ENCODE measurements at places on chromosomes 5 and 9.

DNA sequence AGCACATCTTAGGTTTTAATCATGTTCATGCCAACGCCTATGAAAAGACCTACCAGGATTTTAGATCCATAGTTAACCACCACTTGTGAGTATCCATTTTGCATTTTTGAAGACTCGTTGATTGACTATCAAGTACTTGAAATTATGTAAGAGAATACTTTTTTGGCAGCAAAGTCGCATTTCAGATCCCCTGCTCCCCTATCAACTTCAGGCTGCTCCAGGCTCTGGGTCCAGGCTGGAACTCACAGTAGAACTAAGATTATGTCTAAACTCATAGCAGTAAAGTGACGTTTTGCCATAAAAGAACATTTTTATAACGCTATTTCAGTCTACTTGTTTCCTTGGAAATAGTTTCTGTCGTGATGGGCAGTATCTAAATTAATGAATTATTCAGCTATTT is 267.7 kb downstream of the FANCC start:
- DNase-seq = no peak

DNA sequence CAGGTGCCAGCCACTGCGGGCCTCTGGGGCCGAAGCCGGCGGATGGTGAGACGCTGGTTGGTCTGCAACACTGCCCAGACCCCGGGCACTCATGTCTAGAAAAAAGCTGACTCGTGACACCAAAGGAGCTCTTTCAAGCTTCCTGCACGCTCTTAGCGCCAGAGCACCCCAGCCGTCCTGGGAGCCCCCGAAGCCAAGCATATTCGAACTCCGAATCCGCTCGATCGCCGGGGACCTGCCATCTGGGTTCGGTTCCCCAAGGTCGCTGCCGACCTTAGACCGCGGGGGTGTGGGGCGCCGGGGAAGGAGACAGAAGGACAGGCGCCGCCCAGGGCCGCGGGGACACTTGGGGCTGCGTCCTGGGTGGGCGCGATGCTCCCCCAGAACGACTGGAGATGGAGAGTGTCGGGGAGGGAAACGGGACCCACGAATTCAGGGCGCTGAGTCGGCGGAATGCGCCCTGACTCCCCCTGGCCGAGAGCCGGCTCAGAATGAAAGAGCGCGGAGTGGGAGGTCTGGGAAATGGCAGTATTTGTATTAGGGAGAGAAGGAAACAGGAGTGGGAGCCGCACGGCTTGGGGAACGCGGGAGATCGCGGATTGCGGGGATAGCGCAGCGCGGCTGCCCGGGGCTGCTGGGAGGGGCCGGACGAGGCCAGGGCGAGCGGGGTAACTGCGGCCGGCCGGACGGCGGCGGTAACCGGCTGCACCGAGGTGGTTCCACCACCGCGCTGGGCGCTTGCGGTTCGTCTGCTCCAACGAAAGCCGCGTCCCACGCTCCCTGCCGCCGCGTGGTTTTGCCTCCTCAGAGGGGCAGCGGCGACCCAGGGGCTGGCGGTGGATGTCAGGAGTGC is 20.1 kb upstream of the MARCHF6 start:
- DNase-seq = no peak

GRCh38 chr5:93511445-93511844 is 69.6 kb downstream of the NR2F1-AS1 start:
- no peak for DNase-seq

GRCh38 chr5:148823871-148824270 is 2.5 kb upstream of the ADRB2 start:
- no peak for DNase-seq

GRCh38 chr5:641331-641765 is 29.2 kb downstream of the CEP72 start:
- DNase-seq = no peak

DNA sequence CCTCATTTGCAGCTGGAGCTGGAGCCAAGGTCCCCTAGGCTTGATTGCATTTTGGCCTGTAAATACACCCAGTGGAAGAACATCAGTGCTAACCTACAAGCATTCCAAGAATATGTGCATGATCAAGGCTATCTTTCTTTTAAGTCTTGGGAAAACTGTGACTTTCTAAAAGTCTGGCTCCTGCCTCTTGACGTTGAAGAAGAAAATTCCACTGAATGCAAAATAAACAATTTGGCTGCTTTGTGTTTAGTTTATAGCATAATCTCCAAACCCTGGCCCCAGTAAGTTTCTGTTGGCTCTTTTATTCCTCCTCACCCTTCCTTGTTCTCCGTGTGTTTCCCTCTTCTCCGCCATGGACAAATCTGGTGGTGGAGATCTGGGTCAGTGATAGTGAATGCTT is 109.3 kb upstream of the TLE1 start:
- no peak for DNase-seq

GRCh38 chr5:31850981-31851689 is 212.2 kb downstream of the PDZD2 start:
- DNase-seq = no peak

DNA sequence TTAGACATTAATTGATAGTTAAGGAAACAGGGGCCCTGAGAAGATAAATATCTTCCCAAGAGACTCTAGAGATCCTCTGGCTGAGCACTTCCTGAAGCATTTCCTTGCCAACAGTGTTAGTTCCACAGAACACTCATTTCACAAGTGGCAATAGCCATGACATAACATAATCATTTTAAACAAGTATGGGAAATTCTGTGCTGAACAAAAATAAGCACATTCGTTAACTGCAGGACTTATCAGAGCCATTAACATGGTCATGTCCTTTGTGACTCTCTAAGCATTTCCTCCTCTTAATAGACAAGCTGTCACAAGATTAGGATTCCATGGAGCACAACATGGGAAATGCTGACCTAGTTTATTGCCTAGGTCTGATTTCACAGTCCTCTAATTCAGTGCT is 184.9 kb downstream of the SNX18 start:
- DNase-seq = no peak

GRCh38 chr5:167843881-167844572 is 447.4 kb upstream of the WWC1 start:
- no peak for DNase-seq

- DNase-seq = no peak
These were observed 23.3 kb upstream of the UGT3A2 start for GRCh38 chr5:36089989-36090388.

DNA sequence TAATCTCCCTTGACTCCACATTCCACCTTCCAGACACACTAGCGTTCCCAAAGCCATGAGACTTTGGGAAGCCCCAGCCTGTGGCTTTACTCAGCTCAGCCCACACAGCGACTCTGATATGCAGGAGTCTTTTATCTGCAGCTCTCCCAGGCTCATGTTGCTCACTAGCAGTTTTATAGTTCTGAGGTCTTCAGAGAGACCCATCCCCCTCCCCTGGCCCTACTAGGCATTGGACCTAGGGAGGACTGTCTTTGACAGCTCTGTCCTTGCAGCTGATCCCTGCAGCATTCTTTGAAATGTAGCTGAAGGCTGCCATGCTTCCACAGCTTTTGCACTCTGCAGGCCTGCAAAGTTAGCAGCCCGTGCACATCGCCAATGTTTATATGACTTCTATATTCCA is 19.9 kb upstream of the CYLC2 start:
- no peak for DNase-seq

GRCh38 chr5:133627180-133627579 is 14.8 kb upstream of the FSTL4 start:
- DNase-seq = peak; percentile 7

GRCh38 chr5:6177926-6178325 is 200.4 kb downstream of the MED10 start:
- no peak for DNase-seq

DNA sequence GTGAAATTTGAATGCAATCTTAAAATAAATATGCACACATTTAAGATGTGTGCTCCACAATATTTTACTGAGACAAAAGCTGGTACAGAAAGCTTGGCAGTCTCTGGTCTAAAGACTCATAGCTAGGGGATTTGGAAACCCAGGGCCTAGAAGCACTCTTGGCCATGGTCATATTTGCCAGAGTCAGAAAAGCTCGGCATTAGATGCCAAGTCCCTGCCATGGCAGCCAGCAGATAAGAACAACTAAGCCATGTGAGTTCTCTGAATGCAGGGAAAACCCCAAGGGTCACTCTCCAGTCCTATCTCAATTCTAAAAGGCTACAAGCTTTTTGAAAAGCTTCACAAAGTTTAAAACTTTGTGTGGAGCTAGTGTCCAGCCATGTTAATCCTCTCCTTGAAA is 119.5 kb downstream of the FAM114A2 start:
- no peak for DNase-seq

GRCh38 chr9:134469041-134469875 is 143.0 kb downstream of the RXRA start:
- no peak for DNase-seq

DNA sequence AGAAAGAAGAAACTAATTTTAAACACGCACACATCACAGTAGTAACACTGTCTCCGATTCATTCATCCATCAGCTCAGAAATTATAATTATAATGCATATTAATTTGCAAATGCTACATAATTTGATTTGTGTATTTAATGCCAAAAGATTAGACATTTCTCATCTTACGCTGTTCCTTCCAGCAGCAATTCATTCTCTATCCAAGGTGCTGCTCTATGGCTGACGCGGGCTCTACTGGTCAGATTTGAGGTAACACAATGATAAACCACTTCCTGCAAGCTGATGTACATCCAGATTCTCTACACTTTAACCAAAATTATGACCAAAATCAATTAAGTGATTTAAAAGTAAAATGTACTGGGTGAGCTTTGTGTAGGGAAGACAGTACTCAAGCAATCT is 77.9 kb upstream of the ICE1 start:
- no peak for DNase-seq

DNA sequence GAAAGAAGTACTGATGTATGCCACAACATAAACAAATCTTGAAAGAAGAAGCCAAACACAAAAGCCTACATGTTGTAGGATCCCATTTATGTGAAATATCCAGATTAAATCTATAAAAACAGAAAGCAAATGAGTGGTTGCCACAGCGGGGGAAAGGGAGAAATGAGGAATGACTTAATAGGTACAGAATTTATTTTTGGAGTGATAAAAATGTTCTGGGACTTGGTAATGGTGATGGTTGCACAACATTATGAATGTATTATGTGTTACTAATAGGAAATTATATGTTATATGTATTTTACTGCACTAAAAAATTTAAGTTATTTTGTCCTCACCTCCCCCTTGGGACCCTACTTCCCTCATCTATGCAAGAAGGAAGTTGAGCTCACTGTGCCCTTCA is 16.4 kb upstream of the TTC1 start:
- DNase-seq = no peak

DNA sequence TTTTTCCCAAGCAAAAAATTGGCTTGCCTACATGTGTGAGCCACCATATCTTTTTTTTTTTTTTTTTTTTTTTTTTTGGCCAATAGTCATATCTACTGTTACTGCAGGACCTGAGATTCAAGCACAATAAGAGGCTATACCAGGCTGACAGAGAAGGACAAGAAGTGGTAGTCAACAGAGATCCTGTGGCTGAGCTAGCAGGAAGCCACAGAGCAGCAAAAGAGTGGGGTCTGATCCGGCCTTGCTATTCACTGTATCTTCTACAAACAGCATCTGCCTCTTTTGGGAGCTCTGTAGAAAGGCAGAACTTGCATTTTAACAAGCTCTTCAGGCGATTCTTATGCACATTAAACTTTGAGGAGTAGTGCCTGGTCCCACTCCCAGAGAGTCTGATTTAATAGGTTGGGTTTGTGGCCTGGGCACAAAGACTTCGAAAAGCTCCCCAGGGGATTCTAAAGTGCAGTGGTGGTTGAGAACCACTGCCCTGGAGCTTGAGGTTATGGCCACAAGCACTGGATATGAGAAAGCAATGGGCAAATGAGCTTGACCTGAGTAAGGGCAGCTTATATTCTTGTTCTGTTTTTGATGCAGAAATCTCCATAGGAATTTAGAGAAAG is 162.8 kb downstream of the PIK3R1 start:
- no peak for DNase-seq

DNA sequence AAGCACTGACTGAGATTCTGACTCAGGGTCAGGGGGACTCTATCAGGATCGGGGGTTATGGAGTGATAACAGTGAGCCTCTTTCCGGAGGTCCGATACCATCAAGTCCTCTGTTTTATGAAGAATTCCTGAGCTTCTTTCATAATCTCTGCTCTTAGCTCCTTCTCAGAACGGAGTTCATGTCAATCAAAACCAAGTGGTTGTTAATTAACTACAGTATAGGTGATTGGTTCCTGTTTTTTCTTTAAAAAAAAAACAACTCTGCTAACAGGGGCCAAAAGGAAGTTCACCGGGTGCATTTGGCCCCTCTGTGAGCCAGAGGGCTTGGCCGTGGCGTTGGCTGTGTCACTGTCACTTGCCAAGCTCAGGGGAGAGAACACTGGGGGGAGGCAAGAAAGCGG is 4.0 kb downstream of the GFI1B start:
- DNase-seq = no peak

GRCh38 chr9:18857769-18858168 is 175.2 kb downstream of the SAXO1 start:
- no peak for DNase-seq

GRCh38 chr5:166977911-166978422 is 1313.5 kb upstream of the WWC1 start:
- DNase-seq = no peak

GRCh38 chr5:148107608-148108007 is 43.8 kb downstream of the SPINK5 start:
- DNase-seq = no peak

DNA sequence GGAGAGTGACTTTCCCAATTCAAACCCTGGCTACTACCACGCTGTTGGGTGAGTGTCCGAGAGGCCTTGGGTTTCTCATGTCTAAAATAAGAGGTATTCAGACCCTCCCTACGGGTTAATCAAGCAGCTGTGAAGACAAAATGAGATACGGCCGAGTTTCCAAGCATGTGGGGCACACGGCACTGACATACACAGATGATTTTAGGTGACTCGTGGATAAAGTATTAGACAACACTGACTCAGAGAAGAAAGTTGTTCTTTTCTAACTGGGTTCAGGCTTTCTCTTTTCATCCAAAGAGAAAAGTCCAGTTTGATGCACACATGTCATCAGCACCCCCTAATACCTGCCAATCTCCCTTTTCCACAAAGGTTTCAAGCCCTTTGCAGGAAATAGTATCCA is 15.6 kb downstream of the FOXI1 start:
- DNase-seq = no peak

DNA sequence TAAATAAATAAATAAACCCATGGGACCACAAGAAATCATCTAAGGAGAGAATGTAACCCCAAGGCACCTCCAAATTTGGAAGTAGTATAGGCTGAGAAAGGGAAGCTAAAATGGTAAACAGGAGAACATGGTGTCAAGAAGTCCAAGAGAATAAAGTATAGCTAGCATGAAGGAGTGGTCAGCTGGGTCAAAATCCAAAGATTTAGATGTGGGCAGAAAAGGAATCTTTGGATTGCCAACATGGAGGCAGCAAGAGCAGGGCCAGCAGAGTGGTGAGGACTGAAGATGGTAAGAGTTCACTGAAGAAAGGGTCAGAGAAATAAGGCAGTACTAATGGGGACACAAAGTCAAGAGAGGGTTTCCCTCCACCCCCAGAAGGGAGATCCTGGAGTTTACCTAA is 53.0 kb downstream of the TSSK1B start:
- DNase-seq = no peak

Measured in stimulated activated CD4-positive, alpha-beta T cell treated with anti-CD3 and anti-CD28 coated beads, Interleukin-15, amount 100 ng/mL, for 48 hours (primary cell).